ENCODE measurements at places on chromosomes 11 and 22.

- DNase-seq: no peak
Observed at GRCh38 chr11:15967166-15967565, 389.2 kb downstream of the SOX6 start.

GRCh38 chr22:29040385-29041275, 21.0 kb downstream of the C22orf31 start:
- peak; percentile 68 for DNase-seq

- no peak for DNase-seq
Observed at GRCh38 chr11:87266751-87267150, 229.0 kb downstream of the TMEM135 start.

GRCh38 chr11:8342821-8343681, 79.4 kb upstream of the LMO1 start:
- no peak for DNase-seq

DNA sequence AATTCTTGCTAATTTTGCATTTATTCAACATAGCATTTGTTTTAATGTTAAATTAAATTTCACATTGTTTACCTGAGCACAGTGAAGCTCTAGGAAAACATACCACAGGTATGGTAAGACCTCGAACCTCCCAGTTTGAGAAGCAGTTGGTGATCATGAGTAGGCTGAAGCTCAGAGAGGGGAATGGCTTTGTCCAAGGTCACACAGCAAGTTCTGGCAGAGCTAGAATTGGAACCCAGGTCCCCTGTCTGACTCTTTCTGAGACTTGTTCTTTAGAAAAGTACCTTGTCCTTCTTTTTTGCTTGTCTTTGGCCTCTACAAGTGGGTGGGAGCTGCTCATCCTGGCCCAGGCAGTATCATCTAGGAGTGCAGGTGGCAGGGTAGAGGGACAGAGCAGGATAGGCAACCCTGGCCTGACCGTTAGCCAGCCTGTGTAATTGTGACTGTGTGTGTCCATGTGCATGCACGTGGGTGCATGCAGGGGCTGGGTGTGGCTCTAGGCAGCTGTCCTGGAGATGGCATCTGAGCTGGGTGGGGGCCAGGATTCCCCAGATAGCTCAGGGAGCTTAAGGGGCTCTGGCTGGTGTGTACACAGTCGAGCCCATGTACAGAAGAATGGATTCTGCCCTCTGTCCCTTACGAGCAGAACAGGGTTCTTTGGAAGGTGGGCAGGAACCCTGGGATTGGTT, 21.6 kb downstream of the PHLDB1 start:
- no peak for DNase-seq

- no peak for DNase-seq
Observed at GRCh38 chr11:4115128-4115527, 20.5 kb downstream of the RRM1 start.

DNA sequence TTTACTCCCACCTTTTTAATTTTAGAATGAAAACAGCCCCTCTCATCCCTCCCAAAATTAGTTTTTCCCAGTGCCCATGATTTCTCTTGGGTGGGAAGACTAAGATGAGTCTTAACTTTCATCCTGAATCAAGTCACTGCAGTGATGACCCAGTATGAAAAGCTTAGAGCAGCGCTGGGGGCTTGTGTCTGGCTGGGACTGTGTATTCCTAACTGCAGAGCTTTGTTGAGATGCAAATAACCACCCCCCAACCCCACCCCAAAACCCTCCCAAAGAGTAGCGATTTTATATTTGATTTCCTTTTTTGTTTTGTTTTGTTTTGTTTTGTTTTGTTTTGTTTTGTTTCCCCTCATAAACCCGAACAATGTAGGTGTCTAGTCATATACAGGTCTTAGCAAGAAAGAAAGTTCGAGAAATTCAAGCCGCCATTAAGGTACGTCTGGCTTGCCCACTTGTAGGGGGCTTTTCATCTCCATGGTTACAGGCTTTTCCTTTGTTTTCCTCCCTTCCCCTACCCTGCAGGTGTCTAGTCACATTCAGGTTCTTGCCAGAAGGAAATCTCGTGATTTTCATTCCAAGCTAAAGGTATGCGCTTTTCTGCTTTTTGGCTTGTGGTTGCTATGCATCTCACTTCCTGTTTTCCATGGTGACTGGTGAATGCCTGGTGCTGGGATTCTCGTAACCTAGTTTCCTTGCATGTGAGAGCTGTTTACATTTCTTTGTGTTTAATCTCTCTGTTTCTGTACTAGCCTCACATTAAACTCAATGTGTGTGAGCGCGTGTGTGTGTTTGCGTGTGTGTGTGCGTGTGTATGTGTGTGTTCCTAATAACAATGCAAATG, 144.6 kb upstream of the RASSF10 start:
- DNase-seq: no peak

DNA sequence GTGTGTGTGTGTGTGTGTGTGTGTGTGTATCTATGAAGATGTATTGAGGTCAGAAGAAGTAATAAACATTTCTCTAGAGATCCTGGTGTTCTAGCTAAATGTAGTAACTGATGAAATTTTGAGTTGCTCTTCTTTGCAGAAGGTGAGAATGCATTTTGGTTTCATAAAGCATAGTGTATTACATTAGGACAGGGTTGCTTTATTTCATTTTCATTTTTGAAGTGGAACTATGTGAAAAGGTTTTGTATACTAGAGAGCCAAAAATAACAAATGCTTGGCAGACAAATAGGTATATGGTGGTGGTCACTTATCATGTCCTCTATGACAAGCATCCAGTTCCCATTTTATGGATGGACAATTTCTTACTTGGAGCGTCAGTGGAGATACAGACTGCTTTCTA, 99.0 kb downstream of the CASP12 start:
- DNase-seq: no peak

DNA sequence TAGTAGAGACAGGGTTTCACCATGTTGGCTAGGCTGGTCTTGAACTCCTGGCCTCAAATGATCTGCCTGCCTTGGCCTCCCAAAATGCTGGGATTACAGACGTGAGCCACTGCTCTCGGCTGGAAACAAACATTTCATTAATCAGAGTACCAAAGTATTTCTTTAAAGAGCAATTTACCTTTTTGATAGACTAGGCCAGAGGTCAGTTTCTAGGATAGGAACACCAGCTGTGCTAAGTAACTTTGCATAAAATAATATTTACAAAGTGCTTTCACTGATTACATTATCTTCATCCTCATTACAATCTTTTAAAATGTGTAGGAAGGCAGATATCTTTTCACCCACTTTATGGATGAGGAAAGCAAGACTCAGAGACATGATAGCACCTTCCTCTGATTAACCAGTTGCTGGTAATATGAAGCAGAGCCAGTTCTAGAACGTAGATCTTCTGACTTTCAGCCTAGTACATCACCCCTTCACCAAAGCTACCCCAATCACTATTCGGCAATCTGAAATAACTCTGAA, 355.2 kb downstream of the SOX6 start:
- no peak for DNase-seq

DNA sequence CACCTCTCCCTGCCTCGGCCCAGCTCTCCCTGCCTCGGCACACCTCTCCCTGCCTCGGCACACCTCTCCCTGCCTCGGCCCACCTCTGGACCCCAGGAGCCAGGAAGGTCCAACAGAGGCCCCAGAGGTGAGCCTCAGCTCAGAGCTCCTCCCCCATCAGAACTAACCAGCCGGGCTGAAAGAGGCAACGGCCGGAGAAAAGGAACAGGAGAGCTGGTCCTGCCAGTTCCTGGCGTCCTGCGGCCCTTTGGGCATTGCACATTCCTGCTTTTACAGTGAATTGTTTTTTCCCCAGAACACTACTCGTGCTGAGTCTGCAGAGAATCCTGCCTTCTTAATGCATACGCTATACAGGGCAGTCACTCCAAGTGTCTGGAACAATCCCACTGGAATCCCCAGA, 45.8 kb downstream of the LMO1 start:
- no peak for DNase-seq

DNA sequence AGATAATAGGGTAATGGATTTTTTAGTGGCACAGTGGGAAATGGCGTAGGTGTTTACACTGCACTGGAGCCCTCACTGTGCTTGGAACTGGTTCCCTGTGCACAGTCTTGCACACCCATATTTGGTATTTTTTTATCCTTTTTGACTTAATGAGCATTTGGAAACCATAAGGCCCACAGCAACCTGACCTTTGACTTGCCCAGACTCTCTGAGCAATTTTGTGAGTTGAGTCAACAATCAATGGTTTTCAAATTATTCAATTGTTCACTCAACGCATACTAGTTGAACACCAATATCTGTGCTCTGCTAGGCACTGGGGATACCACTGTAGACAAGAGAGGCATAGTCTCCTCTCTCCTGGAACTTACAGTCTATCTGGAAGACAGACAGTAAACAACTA, 14.3 kb downstream of the CD44 start:
- no peak for DNase-seq

GRCh38 chr11:26905368-26905767, 88.5 kb upstream of the FIBIN start:
- no peak for DNase-seq

GRCh38 chr22:27534720-27535125, 266.8 kb downstream of the MN1 start:
- no peak for DNase-seq

Data from nephron progenitor cell (in vitro differentiated cells).